H9 (cell line): ENCODE measurements at places on chromosomes 5 and 9. TPM values are rescaled to one million over a fixed set of nuclear protein-coding genes. Genes with fewer than 3 reads are reported as not detected.

The STPG3 gene
- not detected in 2 replicates for total RNA-seq

GRCh38 chr9:117080765-117081390 is 334.0 kb downstream of the ASTN2 start:
- peaks cover 9% of the 10 kb centered on the region; the same call in 1 of the 2 replicates for H3K4me1 ChIP-seq
- no peaks in the 10 kb centered on the region for H3K27me3 ChIP-seq
- H3K27ac ChIP-seq = no peak overlapping the region
- H3K4me3 ChIP-seq = no peak overlapping the region

The GRM6 gene
- total RNA-seq = not detected in 2 replicates

DNA sequence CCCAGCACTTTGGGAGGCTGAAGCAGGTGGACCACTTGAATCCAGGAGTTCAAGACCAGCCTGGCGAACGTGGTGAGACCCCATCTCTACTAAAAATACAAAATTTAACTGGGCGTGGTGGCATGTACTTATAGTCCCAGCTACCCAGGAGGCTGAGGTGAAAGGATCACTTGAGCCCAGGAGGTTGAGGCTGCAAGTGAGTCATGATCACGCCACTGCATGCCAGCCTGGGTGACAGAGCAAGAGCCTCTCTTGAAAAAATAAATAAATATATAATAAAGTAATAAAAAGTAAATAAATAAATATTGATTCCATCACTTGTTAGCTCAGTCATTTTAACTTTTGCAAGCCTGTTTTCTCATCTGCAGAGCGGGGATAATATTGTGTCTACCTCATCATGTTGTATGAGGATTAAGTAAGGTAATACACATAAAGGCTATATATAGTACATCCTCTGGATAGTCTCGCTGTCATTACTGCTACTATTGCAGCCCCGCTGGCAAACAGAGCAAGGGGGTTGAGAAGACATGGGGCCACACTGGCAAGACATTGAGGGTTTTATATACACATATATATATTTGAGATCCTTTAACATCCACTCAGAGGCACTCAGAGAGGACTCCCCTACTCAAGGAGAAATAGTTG is 210.9 kb downstream of the C9orf152 start:
- H3K4me1 ChIP-seq = no peaks in the 10 kb centered on the region
- no peaks in the 10 kb centered on the region for H3K27me3 ChIP-seq
- no peak for DNase-seq
- no peak overlapping the region for H3K27ac ChIP-seq
- H3K36me3 ChIP-seq = peaks cover 15% of the 10 kb centered on the region

The PIP5KL1 gene
- total RNA-seq = 9.0 and 11.6 TPM in 2 replicates

- no peak overlapping the region for H3K4me3 ChIP-seq
- DNase-seq = no peak
- peaks cover 4% of the 10 kb centered on the region; the same call in 2 of the 3 replicates for H3K36me3 ChIP-seq
- no peak overlapping the region for H3K27ac ChIP-seq
- no peaks in the 10 kb centered on the region for H3K4me1 ChIP-seq
- no peaks in the 10 kb centered on the region for H3K27me3 ChIP-seq
These were observed 13.8 kb downstream of the GARNL3 start for GRCh38 chr9:127278372-127278771.

- no peaks in the 10 kb centered on the region; the same call in 2 of the 3 replicates for H3K36me3 ChIP-seq
- H3K4me3 ChIP-seq = no peak overlapping the region
- no peak for DNase-seq
- H3K27me3 ChIP-seq = no peaks in the 10 kb centered on the region
- H3K4me1 ChIP-seq = 0 out of 2 replicates have a peak, but pooled peaks cover 3% of the 10 kb centered on the region
These were observed 212.4 kb downstream of the RFK start for GRCh38 chr9:76181781-76182180.

DNA sequence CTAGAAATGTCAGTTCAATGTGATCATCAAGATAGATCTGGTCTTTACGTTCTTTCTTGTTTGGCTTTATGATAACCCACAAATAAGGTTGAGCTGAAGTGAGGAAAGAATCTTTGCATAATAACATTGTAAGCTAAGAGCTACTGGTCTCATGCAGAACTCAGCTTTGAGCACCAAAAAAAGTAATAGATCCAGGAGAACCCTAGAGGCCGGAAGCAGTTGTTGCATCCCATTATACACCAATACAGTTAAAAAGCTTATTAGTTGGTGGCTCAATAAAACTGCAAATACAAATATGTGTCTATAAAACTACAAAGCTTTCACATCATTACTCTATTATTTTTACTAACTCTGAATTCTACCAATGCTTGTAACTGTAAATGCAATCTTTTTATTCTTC is 85.5 kb upstream of the NUDT12 start:
- H3K36me3 ChIP-seq = no peaks in the 10 kb centered on the region
- no peak for DNase-seq
- no peak overlapping the region for H3K4me3 ChIP-seq
- peaks cover 9% of the 10 kb centered on the region for H3K4me1 ChIP-seq

DNA sequence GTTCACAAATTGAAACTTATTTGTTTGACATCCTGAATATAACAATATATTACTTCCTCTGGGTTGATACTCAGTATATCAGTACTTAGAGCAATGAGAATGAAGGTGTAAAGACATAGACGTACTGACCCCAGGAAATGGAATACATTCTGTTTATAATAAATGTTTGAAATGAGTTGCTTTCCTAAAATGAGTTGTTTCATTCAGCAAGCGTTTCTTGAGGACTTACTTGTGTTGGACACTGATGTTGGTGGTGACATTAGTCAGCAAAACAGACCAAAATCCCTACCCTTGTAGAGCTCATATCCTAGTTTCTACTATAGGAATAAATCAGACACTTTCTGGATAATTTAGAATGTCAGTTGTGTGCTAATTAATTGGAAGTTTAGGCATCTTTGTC is 184.3 kb downstream of the ZDHHC21 start:
- H3K27ac ChIP-seq = no peak overlapping the region
- H3K36me3 ChIP-seq = no peaks in the 10 kb centered on the region
- no peak overlapping the region for H3K4me3 ChIP-seq
- H3K27me3 ChIP-seq = no peaks in the 10 kb centered on the region
- no peaks in the 10 kb centered on the region for H3K4me1 ChIP-seq

- no peak overlapping the region for H3K4me3 ChIP-seq
- H3K36me3 ChIP-seq = no peaks in the 10 kb centered on the region
- DNase-seq = no peak
These were observed 436.4 kb upstream of the FTMT start for GRCh38 chr5:121415270-121415669.

The FBXO4 gene
- 1.2 and 1.8 TPM in 2 replicates for total RNA-seq

GRCh38 chr9:89759572-89759971 is 154.8 kb downstream of the GADD45G start:
- H3K36me3 ChIP-seq = no peaks in the 10 kb centered on the region
- no peak overlapping the region for H3K4me3 ChIP-seq
- H3K4me1 ChIP-seq = no peaks in the 10 kb centered on the region
- H3K27me3 ChIP-seq = no peaks in the 10 kb centered on the region
- DNase-seq = no peak

The FOXD4L5 gene
- total RNA-seq = 0.13 TPM in 1 of 2 replicates, not detected in the other

- peak; percentile 33 for DNase-seq
- H3K4me1 ChIP-seq = no peaks in the 10 kb centered on the region
These were observed 40.4 kb downstream of the MCTP1 start for GRCh38 chr5:95244479-95244878.

- H3K27ac ChIP-seq = no peak overlapping the region
- H3K27me3 ChIP-seq = no peaks in the 10 kb centered on the region
- no peaks in the 10 kb centered on the region for H3K36me3 ChIP-seq
- DNase-seq = no peak
These were observed 24.0 kb upstream of the KLF9 start for GRCh38 chr9:70438341-70438928.

The PBX3 gene
- 44.6 and 46.0 TPM in 2 replicates for total RNA-seq

- peaks cover 17% of the 10 kb centered on the region for H3K36me3 ChIP-seq
- DNase-seq = no peak
- no peak overlapping the region for H3K4me3 ChIP-seq
These were observed 64.1 kb downstream of the WDR41 start for GRCh38 chr5:77427998-77428397.

The BRD3OS gene
- 16.4 and 17.8 TPM in 2 replicates for total RNA-seq

DNA sequence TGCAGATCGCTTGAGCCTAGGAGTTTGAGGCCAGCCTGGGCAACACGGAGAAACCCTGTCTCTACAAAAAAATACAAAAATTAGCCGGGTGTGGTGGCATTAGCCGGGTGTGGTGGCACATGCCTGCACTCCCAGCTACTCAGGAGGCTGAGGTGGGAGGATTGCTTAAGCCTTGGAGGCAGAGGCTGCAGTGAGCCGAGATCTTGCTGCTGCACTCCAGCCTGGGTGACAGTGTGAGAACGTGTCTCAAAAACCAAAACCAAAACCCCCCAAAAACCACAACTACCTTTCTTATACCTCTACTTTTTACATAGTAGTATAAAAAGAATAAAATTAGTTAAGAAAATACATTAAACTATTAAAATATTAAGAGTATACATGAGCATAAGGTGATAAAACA is 121.2 kb downstream of the RAPGEF6 start:
- H3K27me3 ChIP-seq = no peaks in the 10 kb centered on the region
- peaks cover 6% of the 10 kb centered on the region for H3K36me3 ChIP-seq
- DNase-seq = no peak
- H3K4me1 ChIP-seq = no peaks in the 10 kb centered on the region; the same call in 1 of the 2 replicates
- no peak overlapping the region for H3K27ac ChIP-seq

GRCh38 chr9:121954477-121955140 is 138.5 kb downstream of the TTLL11 start:
- DNase-seq = no peak
- no peaks in the 10 kb centered on the region for H3K27me3 ChIP-seq
- H3K4me1 ChIP-seq = no peaks in the 10 kb centered on the region
- H3K4me3 ChIP-seq = no peak overlapping the region
- no peak overlapping the region for H3K27ac ChIP-seq
